Activated naive CD4-positive, alpha-beta T cell treated with anti-CD3 and anti-CD28 coated beads, Interleukin-2, amount 50 U/mL, for 16 hours (primary cell): ENCODE measurements at places on chromosomes 1 and 21.

- DNase-seq = no peak
Observed at GRCh38 chr1:210201681-210202080, 30.9 kb upstream of the SERTAD4 start.

GRCh38 chr1:40107290-40107959, 10.4 kb upstream of the PPT1 start:
- DNase-seq = no peak

- DNase-seq = no peak
Observed at GRCh38 chr1:160858097-160858496, 4.6 kb downstream of the CD244 start.

- no peak for DNase-seq
Observed at GRCh38 chr1:223479261-223479660, 86.0 kb downstream of the CCDC185 start.

GRCh38 chr1:206933333-206933945, 11.7 kb upstream of the FCMR start:
- DNase-seq = peak; percentile 70

GRCh38 chr21:37787456-37787855, 128.8 kb downstream of the KCNJ6 start:
- DNase-seq = no peak

DNA sequence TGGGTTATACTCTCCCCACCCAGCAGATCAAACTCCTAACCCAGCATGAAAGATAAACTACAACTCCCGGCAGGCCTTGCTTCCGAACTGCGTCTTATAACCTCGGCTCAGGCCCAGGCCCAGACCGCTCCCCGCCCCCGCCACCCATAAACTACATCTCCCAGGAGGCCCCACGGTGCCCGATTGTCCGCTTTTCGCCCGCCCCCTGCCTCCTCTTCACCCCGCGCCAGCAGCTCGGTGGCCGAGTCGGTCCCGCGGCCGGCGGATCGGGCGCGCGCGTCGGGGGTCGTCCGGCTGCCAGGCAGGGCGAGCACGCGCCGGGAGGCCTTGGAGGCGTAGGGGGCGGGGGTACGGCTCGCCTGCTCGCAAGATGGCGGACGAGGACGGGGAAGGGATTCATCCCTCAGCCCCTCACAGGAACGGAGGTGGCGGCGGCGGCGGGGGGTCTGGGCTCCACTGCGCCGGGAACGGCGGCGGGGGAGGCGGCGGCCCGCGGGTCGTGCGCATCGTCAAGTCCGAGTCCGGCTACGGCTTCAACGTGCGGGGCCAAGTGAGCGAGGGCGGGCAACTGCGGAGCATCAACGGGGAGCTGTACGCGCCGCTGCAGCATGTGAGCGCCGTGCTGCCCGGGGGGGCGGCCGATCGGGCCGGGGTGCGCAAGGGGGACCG, at the start of gene SNX27:
Gene SNX27 (plus strand): TSS at position 219 of the 669 bp plus-strand sequence. CDS start 152 bp downstream, at position 371.
- peak; percentile 88 for DNase-seq

- DNase-seq = no peak
Observed at GRCh38 chr1:234539666-234540403, 60.9 kb upstream of the TARBP1 start.

DNA sequence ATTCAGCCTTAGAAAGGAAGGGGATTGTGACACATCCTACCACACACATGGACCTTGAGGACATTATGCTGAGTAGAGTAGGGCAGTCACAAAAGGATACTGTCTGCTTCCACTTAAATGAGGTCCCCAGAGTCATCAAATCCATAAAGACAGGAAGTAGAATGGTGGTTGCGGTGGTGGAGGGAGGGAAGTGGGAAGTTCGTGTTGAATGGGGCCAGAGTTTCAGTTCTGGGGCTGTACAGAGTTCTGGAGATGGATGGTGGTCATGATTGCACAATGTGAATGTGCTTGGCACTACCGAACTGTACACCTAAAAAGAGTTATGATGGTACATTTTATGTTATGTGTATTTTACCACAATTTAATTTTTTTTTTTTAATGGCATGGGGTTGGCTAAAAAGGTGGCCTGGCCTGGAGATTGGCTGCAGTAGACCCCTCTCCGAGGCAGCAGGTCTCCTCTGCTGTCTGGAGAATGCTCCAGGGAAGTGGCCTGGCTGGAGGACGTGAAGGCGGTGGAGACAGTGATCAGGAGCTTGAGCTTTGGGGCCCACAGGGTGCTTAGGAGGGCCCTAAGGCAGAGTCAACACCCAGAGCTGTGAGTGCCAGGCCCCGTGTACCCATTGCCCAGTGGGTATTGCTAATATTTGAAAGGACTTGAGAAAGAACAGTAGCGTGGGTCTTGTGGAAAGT, 30.4 kb downstream of the IFNGR2 start:
- no peak for DNase-seq

GRCh38 chr1:183652547-183653461, at the start of gene APOBEC4:
APOBEC4 (minus strand) TSS chr1:183653316; CDS start chr1:183648781, 4,535 bp downstream.
- DNase-seq = no peak

DNA sequence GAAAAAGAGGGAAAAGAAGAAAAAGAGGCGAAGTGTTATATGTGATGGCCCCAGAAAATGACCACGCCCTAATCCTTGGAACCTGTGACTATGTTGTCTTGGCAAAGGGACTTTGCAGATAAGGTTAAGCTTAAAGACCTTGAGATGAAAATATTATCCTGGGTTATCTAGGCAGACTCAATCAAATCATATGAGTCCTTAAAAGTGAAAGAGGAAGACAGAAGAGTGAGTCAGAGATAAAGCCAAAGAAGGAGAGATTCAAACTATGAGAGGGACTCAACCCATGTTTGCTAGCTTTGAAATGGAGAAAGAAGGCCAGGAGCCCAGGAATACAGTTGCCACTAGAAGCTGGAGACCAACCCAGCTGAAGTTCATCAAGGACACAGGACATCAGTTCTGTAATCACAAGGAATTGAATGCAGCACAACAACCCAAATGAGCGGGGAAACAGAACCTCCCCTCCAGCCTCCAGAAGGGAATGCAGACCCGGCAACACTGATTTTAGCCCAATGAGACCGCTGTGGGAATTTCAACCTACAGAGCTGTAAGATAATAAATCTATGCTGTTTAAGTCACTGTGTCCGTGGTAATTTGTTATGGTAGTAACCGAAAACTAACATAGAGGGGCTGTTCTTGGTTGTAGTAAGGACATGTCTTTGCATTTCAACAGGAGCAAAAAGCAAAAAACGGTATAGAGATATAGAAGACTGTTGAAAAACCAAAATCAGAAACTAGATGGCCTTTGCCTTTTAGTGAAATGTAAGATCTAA, 4.2 kb upstream of the RGS8 start:
- no peak for DNase-seq
